Endothelial cell (in vitro differentiated cells): ENCODE measurements at places on chromosomes 5 and 9.

- DNase-seq, result no peak
Measured at GRCh38 chr9:137955586-137955985, 78.0 kb downstream of the CACNA1B start.

DNA sequence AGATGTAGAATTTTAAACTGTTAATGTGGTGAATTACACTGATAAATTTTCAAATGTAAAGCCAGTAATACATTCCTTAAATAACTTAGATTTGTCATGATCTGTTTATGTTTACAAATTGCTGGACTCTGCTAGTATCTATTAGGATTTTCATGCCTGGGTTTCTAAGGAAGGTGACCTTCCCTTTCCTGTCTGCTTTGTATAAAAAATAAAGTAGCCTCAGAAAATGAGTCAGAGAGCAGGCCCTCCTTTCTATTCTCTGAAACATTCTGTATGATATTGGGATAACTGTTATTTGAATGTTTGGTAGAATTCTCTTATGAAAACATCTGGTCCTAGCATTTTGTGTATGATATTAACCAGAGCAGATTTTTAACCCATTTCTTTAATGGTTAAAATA is 255.3 kb downstream of the SYK start:
- no peak for DNase-seq

DNA sequence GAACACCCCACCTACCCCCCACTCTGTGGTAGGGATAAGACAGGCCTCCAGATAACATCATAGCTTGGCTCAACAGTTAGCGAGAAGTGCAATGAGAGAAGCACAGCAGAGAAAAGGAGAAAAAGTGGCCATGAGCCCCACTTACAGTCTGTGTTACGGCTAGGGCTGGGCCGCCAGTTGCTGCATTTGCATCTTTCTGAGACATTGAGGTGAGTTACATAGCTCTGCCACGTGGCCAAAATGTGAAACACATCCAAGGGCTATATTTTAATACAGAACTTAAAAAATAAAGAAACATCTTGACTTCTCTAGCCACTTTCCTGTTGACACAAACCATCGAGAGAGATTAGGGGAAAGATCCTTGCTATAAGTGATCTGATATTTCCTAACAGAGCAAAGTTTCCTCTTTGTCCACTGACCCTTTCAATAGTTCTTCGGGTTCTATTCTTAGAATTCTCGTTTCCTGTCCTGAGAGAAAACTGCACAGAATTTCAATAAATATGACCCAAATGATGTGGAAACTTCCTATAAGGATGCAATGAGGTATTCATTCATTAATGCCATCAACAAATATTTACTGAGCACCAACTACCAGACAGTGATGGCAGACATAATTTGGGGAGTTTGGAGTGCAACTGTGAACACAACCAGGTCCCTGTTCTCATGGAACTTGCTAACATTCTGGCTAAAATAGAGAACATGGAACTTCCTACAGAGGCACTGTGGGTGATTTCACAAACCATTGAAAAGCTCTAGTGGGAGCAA is 3.2 kb upstream of the TLE4 start:
- no peak for DNase-seq

- no peak for DNase-seq
Measured at GRCh38 chr5:15069407-15069905, 197.9 kb upstream of the ANKH start.

- no peak for DNase-seq
Measured at GRCh38 chr5:21681911-21682310, 1171.2 kb downstream of the CDH12 start.

DNA sequence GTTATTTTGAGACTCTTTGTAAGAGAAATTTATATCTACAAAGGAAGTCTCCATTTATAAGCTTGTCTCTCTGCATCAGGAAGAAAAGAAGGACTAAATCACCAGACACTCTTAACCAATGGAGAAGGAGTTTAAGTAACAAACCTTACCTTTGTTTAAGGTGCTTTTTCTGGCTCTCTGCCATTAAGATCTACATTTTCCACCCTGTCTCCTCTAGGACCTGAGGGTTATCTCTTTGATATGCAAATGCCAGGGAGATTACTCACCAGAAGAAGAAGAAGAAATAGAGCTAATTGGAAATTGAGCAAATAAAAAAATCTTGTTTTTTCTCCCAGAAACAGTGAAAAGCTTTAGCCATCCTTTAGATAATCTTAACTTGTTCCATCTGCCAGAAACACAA is 60.9 kb downstream of the CDKN2A start:
- no peak for DNase-seq

DNA sequence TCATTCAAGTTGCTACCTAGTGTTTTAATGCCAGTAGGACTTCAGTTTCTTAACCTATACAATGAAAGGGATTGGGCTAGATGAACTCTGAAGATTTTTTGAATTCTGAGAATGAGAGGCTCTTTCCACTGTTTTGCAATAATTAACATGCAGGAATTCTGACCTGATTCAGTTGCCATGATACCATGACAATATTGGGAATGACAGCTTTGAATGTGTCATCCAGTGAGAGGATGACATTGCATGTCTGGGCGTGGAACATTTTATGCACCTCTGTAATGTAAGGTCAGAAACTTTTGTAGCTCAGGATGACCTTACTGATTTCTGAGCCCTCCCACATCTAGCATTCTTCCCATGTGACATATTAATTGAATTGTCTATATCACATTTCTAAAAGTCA is 30.6 kb upstream of the SPINK5 start:
- no peak for DNase-seq

GRCh38 chr9:137455359-137455991 is 3.7 kb downstream of the NSMF start:
- peak; percentile 4 for DNase-seq

DNA sequence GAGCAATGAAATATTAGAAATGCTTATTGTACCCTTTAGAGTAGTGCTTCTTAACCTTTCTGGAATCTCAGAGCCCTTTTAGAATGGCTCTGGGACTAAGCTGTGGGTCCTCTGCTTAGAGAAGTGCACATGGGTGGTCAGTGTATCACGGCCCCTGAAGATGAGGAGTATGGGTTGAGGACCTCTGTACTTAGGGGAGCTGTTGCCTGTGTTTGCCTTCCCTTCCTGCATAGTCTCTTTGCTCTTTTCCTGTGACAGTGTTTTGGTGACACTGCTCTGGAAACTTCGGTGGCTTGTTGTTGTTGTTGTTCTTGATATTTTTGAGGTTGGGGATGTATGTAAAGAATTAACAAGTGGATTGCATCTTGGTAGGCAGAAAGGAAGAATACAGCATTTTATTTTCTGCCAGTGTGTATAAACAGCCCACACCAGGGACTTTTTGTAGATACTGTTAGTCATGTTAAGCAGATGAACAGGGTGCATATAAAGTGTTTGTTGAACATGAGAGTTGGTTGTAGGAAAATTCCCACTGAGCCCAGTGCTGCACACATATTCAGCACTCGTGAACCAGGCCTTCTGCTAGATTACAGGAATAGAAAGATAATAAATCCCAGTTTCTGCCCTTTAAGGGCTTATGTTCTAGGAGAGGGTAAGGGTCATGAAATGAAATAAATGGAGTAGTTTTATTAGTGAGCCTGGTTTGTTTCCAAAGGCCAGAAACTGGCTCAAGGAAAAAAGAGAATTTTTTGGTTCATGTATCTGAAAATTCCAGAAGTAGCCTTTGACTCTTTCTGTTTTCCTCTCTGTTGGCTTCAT is 199.7 kb downstream of the ARHGAP26 start:
- no peak for DNase-seq
